ENCODE measurements at places on chromosomes 16 and 17.

- DNase-seq: peak; percentile 25
These were observed 7.5 kb downstream of the IFI35 start for GRCh38 chr17:43014020-43014648.

DNA sequence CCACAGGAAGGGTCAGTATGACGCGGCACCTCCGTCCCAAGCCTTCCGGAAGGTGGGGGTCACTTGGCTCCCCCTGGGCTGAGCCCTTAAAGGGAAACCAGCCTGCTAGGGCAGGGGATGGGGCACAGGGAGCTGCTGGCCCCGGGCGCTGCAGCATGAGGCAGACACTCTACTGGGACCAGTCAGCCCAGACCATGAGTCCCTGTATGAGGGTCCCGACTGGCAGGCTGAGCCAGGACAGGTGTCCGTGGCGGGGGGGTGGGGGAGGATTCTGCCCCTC is 43.4 kb upstream of the ZC3H18 start:
- no peak for DNase-seq

- no peak for DNase-seq
These were observed 71.7 kb downstream of the PRKCB start for GRCh38 chr16:23907457-23907902.

DNA sequence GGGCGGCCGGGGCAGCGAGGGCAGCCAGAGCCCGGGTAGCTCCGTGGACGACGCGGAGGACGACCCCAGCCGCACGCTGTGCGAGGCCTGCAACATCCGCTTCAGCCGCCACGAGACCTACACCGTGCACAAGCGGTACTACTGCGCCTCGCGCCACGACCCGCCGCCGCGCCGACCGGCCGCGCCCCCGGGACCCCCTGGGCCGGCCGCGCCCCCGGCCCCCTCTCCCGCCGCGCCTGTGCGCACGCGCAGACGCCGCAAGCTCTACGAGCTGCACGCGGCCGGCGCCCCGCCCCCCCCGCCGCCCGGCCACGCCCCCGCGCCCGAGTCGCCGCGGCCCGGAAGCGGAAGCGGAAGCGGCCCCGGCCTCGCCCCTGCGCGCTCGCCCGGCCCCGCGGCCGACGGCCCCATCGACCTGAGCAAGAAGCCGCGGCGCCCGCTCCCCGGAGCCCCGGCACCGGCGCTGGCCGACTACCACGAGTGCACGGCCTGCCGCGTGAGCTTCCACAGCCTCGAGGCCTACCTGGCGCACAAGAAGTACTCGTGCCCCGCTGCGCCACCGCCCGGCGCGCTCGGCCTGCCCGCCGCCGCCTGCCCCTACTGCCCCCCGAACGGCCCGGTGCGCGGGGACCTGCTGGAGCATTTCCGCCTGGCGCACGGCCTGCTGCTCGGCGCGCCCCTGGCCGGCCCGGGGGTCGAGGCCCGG is 36.1 kb upstream of the ZC3H18 start:
- no peak for DNase-seq

- DNase-seq: no peak
These were observed 31.4 kb downstream of the YWHAE start for GRCh38 chr17:1368588-1368987.

- no peak for DNase-seq
These were observed 19.6 kb downstream of the SNN start for GRCh38 chr16:11687601-11688519.

DNA sequence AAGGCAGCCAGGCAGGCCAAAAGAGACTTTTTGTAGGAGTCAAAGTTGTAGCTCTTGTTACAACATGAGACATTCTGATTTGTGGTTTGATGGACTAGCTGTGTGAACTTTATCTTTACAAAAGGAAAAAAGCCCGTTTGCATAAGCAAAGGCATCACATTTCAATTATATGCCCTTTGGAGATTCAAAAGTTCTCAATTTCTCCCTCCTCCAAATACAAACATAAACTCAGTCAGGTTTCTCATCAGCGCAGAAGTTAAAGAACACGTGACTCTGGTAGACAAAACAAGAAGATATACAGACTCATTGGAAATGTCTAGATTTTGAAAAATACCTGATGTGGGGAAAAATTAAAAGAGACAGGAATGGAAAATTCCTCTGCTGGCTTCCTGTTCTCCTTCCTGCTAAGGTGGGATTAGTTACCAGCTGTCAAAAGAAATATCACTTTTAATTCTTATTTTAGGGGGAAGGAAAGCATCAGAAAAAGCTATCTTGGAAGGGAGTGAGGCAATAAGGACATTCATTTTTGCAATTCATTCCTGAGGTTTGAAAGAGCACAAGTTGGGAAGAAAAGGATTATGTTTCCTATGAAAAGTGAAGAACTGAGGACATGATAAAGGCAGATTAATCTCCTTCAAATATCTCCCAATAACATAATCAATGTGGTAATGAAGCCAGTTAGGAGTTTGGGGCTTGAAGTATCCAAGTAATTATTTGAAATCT is 4.6 kb upstream of the KCNJ16 start:
- no peak for DNase-seq

DNA sequence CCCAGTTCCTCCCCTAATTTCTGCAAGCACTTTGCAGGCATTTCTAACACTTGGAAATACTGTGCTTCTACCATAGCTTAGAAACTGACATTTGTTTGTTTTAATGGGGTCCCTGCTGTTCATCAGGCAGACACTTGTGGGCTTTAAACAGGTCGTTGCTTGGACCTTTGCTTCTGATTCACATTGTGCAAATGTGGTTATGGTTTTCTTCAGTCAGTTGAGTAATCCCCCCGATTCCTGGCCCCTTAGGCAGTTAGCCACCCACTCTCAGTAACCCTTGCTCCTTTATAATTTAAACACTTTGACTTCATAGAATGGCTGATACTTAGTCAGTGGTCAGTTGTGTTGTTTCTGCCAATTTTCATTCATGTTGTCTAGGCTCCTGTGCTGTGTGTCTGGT is 39.4 kb downstream of the SLC47A1 start:
- no peak for DNase-seq

DNA sequence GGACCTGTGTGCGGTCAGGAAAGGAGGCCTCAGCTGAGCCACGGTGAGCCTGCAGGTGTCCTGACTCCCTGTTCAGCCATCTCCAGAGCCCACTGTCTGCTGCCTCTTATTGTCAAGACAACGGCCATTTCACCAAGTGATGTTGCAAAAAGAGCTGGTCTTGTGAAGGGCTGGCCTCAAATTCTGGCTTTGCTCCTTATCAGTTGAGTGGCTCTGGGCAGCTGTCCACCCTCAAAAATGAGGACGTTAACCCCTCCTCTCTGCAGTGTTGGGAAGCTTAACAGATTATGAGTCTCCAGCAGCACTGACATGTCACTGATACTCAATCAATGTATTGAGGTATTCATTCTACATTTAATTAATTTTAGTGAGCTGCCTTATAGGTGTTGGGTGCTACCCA is 171.1 kb upstream of the TOX3 start:
- no peak for DNase-seq

DNA sequence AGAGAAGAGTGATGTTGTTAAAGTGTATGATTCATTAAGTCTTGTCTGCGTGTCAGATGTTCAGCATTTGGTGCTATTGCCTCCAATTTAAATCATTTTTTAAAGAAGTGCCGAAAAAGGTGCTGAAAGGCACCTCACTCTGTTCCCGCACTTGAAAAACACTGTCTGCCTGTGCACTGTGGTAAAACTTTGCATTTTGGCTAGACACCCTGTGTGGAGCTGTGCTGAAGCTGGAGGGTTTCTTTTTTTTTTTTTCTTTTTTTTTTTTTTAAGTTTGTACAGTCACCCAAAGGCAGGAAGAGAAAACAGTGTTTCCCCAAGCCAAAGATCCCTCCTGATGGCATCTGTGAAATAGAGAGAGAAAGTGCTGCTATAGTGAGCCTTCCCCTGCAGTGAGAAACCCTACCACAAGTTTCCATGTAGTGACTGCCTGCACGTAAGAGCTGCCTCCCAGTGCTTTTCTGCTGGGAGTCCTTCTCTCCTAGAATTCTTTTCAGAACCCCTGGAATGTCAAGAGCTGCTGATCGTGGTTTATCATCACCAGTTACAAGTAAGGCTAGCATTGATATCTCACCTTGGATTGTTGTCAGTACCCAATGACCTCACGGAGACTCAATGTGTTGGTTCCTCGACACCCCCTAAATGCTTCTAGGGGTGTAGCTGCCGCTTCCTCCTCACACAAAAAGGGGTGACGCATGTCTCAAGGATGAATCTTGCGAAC is 116.0 kb upstream of the SOX9 start:
- DNase-seq: no peak

DNA sequence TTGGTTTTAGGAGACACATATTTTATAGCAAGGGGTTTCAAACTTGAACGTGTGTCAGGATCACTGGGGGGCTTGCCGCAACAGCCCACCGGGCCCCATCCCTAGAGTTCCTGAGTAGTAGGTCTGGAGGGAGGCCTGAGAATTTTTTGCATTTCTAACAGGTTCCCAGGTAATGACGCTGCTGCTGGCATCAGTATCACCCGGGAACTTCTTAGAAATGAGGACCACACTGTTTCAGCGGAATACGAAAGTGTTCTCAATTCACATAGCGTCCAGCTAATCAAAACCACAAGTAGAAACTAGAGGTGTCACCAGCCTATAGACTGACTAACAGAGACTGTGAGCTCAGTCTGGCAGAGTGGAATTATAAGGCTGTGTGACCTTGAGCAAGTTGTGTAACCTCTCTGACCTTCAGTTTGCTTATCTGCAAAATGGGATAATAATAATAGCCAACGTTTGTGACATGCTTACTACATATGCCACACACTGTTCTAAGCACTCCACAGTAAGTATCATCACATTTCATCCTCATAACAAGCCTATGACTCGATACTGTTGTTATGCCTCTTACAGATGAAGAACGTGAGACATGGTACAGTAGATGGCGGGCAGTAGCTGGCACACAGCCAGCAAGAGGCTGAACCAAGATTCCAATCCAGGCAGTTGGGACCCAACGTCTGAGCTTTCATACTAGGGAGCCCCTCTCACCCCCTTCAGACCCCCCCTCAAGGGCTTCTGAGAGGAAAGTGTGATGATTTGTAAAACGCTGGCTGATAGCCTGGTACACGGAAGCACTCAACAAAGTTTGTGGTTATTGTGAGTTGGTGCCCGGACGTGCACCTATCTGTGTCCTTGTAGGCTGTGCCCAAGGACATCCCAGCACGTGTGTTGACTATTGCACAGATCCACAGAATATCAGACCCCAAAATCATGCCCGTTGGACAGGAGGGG is 4.6 kb upstream of the ICAM2 start:
- DNase-seq: no peak

- no peak for DNase-seq
These were observed 541 bp downstream of the VKORC1 start for GRCh38 chr16:31094088-31094423.

- DNase-seq: no peak
These were observed 95.3 kb downstream of the SOCS1 start for GRCh38 chr16:11160676-11161115.

- peak; percentile 10 for DNase-seq
These were observed 9.1 kb upstream of the BLMH start for GRCh38 chr17:30300818-30301217.

DNA sequence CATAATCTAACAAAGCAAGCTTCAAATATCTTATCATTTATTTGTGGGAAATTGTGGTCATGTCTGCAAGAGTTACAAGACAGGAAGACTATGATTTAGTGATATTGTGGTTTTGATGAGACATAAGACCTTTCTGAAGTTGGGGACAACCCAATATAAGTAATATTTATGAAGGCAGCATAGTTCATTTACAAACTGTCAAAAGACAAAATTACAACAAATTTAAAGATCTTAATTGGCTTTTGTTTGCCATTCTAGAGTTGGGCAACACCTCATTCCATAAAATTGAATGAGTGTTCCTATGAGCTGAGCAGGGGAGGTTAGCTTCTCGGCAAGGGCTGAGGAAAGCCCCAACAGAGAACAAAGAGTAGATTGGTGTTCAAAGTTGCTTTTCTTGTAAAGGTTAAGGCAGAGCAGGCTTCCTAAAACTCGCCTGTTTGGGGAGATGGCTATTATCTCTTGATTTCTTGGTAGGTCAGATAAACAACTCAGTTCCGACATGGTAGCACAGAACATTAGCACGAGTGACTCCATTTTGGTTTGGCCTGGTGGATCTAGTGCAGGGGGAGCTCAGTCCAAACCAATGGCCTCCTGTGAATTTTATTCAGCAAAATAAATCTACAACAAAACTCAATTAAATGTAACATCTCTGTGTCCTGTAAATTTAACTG is 10.9 kb upstream of the MMD start:
- DNase-seq: no peak

DNA sequence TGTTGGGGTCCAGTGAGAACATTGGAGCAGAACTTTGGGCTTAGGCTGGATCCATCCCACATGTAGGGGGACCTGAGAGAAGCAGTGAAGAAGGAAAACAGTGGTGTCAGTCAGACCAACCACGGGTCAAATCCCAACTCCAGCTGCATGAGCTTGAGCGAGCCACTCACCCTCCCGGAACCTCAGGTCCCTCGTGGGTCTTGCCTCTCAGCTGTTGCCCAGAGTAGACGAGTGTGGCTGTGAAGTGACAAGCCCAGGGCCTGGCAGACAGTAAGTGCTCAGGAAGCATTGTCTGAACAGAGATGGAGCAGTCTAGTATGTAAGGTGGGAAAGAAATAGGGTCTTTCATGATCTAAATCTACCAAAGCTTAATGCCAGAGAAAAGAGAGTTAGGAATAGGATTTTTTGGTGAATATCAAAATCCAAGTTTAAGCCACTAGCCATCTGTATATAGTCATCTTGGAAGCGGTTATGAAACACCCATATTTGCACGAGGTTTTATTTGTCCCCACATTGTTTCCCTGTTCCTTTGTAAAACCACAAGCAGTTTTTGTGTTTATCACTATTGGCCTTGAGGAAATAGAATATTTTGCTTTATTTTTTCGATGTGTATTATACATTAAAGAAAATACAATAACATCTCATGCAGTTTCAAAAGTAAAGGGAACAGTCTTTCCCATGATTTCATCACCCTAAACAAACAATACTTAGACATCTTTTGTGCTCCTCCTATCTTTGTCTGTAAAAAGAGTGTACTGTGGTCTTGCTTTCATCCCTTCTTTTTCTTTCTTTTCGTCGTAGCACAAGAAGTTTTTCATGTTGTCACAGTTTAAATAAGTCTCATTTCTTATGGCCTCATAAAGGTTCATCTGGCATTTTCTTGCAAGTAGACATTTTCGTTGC is 112.0 kb downstream of the CLEC16A start:
- no peak for DNase-seq

- no peak for DNase-seq
These were observed 42.7 kb downstream of the UBN1 start for GRCh38 chr16:4890026-4890425.
